ENCODE measurements at places on chromosomes 3 and 15. TPM values are rescaled to one million over a fixed set of nuclear protein-coding genes. Genes with fewer than 3 reads are reported as not detected.

UQCC5 gene
- polyA plus RNA-seq, result 37.0 TPM

DNA sequence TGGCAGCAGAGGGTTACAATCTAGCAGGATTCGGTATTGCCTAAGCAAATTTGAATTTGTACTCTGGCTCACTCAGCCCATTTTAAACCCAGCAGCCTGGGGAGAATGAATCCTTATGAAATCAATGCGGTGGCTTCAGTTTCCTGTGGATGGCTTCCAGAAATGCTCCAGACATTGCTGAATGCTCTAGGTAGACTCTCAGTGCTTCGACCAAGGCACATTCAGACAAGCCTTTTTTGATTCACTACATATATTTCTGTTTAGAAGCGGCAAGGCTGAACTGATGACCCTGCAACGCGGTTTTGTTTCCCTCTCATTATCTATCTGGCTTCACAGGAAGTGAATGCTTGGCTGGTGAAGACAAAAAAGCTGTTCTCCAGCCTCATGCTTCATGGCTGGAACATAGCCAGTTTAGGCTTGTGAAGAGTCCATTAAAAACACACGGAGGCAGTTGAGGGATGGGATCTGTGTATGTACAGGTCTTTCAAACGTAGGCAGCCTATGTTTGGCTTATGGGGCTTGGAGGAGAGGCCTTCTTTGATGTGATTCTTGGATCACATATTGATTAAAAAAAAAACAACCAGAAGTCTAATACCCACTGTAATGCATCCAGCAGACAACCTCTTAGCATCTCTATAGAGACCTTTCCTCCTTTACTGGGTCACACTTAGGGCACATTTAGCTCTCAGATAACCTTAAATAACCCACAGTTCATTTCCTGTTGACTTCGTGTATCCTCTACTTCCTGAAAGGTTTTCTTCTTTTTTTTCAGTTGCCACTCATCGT, 400.2 kb upstream of the TBL1XR1 start:
- H3K4me1 ChIP-seq, result peaks cover 13% of the 10 kb centered on the region
- no peaks in the 10 kb centered on the region for H3K36me3 ChIP-seq
- DNase-seq, result peak; percentile 50
- H3K4me3 ChIP-seq, result no peak overlapping the region
- peak overlapping the region; percentile 5 for H3K27ac ChIP-seq

DNA sequence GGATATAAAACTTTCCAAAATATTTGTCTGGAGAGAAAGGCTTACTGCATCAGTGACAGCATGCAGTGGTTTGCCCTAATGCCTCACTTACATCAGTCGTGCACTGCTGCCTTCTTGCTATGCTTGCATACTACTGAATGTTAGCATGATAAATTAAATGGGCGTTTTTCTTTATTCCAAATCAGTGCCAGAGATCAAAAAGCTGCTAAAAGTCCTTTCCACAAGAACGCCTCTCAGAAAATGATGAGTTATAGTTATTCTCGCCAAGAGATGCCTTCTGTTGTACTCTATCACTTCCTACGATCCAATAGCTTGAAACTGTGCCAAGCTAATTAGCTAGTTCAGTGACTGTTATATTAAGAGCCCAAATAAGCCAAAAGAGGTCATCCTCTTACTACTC, 345.8 kb upstream of the ROBO2 start:
- no peak overlapping the region for H3K4me3 ChIP-seq
- no peaks in the 10 kb centered on the region for H3K4me1 ChIP-seq
- no peaks in the 10 kb centered on the region for H3K27me3 ChIP-seq
- H3K36me3 ChIP-seq, result no peaks in the 10 kb centered on the region

- no peaks in the 10 kb centered on the region for H3K36me3 ChIP-seq
- no peaks in the 10 kb centered on the region for H3K4me1 ChIP-seq
- H3K27ac ChIP-seq, result no peak overlapping the region
- H3K27me3 ChIP-seq, result no peaks in the 10 kb centered on the region
These were observed 261.3 kb upstream of the NR2E3 start for GRCh38 chr15:71549091-71549490.

Measured in testis (tissue), 5 donors.